ENCODE measurements at places on chromosomes 11 and 22.

GRCh38 chr11:12715131-12715530, 40.9 kb downstream of the TEAD1 start:
- no peak for DNase-seq

DNA sequence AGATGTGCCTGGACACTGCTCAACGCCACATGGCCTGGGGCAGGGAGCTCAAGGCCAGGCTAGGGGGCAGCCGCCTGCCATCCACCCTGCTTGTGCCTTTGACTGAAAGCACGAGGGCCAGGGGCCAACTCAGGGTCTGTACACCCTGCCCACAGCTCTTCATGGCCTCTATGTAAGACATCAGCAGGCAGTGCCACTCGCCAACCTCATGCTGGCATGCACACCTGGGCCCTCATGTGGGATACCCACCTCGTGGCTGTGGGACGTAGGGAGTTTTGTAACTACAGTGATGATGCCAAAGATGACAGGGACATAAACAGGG, 25.6 kb downstream of the TBX1 start:
- no peak for DNase-seq

DNA sequence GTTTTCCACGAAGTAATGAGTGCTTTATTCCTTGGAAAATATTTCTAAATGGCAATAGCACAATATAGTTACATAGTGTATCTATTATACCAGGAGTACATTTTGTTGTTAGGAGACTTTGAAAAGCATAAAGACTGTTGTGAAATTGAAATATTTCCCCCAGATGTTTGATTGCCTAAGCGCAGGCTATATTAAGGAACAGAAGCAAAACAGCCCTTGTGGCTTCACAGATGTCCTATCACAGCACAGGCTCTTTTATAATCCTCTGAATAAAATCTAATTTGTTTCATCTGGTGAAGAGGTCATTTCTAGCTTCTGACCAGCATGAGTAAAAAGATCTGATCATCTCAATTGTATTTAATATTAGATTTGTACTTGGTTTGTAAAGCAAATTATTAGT, 48.2 kb downstream of the BSX start:
- no peak for DNase-seq

DNA sequence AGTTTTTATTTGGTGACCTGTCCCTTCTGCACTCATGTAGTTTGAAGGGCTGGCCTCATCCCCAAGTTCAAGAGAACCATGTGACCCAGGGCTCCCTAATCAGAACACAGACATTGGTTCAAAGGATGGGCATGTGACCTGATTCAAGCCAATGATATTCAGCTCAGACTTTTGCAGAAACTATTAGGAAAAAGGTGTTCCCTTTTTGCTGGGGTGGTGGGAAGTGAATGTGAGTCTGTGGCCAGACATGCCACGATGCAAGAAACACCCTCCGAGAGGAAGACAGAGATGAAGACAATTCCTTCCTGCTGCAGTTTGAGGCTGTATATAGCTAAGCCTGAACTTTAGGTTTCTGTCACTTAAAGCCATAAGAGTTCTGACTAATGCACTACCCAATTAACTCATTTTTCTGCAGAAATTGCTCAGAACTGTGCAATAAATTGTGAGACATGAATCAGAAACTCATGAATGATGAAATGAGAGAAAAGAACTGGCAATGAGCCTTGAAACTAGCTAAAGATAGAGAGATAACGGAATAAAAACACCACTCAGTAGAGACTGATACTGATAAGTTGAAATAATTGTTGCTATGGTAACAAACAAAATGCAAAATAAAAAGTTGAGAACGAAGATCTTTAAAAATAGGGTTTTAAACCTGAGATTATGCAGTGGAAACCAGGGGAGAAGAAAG, 9.2 kb upstream of the MAPK1 start:
- DNase-seq = no peak

DNA sequence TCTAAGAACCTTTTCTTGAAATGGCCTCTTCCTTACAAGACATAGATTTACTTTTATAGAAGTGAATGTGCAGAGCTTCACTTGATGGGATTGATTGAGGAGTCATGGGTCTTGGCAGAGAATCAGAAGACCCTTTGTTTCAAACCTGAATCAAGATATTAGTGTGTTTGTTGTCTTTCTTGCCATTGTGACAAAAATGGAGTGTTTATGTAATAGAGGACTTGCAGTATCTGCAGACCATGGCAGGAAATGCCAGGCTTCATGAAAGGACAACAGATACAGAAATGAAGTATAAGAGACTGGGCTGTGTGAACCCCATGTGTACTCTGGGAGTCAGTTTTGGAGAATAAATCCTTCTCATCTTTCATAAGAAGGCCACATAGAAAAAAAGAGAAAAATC, 72.9 kb upstream of the HORMAD2 start:
- DNase-seq = no peak

GRCh38 chr11:46458491-46458890, 66.9 kb upstream of the CHRM4 start:
- no peak for DNase-seq

- DNase-seq = no peak
These were observed 18.1 kb downstream of the RASD2 start for GRCh38 chr22:35558719-35559118.

GRCh38 chr11:123197711-123198110, 2.7 kb upstream of the CLMP start:
- DNase-seq = no peak

GRCh38 chr22:27274770-27275449, 526.6 kb downstream of the MN1 start:
- DNase-seq = no peak

GRCh38 chr11:63698976-63699733, 17.9 kb downstream of the RTN3 start:
- no peak for DNase-seq

DNA sequence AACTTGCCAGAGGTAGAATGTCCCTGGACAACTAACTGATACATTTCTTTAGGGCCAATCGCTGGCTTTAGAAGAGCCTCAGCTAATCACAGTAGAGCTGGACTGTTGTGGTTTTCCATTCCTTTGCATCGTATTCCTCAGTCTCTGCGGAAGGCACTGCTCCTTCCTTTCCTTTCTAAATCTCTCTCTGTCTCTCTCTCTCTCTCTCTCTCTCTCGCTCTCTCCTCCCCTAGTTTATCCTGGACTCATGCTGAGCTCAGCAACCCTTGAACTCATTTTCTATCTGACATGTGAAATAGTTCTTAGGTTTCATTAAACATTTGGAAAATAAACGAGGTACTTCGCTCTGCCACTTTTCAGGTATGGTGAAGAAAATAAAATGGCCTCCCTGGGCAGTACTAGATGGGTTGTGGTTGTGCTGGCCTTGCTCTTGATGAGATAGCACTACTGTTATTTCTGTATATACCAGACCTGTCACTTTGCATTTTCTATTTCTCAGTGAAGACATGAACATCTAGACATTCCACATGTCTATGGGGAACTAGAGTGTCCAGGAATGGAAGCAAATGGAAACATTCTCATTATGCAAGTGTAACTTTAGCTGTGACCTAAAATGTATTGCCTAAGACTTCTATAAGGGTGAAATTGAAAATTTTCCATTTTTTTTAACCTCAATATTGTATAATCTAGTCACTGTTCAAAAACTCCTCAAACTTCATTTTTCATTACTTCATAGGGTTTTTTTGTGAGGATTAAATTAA, 12.0 kb upstream of the SESN3 start:
- DNase-seq = no peak

DNA sequence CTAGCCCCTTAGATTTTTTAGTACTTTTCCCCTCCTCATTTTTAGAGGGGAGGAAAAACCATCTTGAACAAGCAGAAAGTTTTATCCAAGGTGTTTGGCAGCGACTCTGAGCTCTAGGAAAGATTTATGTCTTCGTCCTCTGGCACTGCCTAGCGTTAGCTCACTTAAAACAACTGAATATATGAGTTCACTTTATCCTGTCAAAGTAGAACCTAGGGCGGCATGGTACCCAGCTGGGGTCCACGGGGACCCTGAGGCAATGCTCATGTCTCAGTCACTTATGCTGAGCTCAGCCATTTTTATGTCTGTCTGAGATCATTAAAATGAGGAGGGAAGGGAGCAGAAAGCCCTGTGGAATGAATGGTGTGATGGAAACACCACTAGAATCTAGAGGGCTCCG, 14.2 kb upstream of the VSIG10L2 start:
- DNase-seq = no peak

DNA sequence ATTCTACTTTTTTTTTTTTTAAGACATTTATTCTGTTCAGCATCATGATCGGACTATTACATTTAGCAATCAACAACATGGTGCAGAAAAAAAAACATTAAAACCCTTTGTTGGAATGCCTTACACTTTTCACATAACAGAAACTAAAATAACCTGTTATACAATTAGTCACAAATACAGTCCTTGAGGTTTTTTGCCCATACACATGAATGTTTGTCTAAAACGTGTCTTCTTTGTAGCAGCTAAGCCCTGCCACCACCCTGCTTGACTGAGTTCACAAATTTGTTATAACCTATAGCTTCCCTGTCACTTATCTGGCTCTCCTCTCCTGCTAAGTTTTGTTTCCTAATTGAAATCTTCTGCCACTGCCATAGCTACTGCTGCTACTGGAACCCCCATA, 75.4 kb upstream of the ARHGAP20 start:
- no peak for DNase-seq

DNA sequence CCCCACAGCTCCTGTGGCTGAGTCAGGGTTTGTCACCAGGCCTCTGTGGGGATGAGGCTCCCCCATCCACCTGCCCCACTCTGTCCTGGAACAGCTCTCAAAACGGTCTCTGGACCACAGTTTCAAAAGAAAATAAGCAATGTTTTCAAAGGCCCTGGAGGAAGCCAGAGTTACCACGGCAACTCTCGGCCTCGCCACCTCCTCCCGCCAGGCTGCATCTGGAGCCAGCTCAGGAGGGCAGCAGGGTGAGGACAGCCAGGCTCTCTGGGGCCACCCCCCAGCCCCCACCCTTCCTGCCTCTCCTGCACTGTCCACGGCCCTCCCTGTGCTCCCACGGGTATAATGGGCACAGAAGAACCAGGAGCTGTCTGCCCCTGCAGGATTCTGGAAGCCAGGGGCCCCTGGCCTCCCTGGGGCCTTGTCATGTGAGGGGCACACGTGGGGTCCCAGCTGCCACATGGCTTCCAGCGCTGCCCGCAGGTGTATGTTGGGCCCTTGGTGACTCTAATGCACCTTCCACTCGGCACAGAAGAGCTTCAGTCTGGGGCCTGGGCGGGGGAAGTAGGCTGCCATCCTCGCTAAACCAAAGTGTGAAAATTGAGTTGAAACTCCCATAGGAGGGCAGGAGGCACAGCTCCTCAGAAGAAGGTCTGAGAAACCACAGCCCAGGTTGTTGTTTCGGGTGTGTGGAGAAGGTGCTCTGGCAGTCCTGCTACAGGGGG, 10.3 kb downstream of the CD81 start:
- no peak for DNase-seq

DNA sequence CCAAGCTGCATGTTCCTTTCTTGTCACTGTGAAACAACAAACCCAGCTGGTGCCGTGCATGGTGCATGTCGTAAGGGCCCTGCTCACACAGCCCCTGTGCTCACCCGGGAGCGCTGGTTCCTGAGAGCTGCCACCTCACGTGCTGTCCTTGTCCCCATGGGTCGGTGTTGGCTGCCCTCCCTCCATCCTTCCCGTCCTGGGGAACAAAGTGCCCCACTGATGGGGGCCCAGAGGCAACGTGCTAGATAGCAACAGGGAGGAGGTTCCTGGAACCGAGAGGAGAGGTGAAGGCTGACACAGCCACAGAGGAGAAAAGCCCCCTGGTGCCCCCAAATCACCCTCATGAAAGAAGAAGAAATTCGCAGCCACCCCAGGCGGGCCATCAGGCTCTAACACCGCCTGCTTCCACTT, 56.6 kb upstream of the SLC22A12 start:
- no peak for DNase-seq

- no peak for DNase-seq
These were observed at the start of gene IL17REL for GRCh38 chr22:50012211-50013181. Gene IL17REL, minus strand, starts transcription at chr22:50012765. Its CDS starts 119 bp downstream, at chr22:50012646.

- no peak for DNase-seq
These were observed 32.8 kb downstream of the NRXN2 start for GRCh38 chr11:64690235-64690634.

DNA sequence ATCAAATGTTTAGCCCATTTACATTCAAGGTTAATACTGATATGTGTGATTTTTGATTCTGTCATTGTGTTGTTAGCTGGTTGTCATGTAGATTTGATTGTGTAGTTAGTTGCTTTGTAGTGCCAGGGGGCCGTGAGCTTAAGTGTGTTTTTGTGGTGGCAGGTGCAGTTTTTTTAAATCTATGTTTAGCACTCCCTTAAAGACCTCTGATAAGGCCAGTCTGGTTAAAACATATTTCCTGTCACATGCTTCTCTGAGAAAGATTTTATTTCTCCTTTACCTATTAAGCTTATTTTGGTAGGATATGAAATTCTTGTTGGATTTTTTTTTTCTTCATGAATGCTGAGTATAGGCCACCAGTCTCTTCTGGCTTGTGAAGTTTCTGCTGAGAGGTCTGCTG, 540.6 kb downstream of the LUZP2 start:
- DNase-seq = no peak

- DNase-seq = no peak
These were observed 120.0 kb upstream of the BDNF start for GRCh38 chr11:27820249-27820648.

DNA sequence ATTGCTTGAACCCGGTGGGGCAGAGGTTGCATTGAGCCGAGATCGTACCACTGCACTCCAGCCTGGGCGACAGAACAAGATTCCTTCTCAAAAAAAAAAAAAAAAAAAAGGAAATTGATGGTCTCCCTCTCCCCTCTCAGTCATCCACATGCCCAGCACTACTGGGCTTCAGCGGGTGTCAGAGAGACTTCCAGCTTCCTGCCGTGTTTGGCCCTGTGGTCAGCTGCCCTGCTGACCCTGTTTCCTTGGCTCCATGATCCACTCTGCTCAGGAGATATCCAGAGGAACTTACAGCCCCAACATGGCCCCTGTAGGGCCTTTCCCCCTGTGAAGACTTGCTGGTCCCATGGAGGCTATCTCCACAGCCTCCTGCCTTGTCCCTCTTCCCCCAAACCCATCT, 6.1 kb upstream of the PNPLA3 start:
- DNase-seq = no peak

DNA sequence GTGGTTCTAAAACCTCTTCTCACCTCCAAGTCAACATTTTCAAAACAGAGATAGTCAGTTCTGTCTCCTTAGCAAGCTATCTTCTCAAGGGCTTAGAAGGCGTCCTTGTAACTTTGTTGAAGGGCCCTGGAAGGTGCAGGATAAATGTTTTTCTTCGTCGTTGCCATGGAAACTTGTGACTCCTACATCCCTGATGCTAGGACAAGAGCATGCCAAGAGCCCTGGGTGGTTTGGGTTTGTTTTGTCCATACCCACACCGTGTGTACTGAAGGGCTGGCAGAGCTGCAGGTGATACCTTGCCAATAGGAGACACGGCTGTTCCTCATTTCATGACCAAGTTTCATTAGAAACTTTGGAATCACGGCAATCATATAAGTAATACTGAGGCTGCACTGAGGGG, 81.6 kb downstream of the GALNT18 start:
- DNase-seq = no peak
